ENCODE measurements at places on chromosomes 2 and 18.

DNA sequence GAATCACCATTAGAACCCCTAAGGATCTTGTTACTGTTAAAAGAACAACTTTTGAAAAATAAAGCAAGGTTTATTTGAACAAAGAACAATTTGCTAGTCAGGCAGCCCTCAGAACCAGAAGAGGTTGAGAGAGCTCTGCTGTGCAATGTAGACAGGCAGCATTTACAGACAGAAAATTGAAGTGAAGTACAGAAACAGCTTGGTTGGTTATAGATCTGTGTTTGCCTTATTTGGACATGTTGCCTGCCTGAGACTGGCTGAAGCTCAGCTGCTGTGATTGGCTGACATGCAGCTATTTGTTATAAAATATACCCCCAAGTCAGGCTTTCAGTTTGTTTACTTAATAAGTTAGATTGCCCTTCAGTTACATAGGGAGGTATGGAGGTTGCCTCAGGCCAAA lies 12.5 kb downstream of the MSTN start:
- DNase-seq = no peak

DNA sequence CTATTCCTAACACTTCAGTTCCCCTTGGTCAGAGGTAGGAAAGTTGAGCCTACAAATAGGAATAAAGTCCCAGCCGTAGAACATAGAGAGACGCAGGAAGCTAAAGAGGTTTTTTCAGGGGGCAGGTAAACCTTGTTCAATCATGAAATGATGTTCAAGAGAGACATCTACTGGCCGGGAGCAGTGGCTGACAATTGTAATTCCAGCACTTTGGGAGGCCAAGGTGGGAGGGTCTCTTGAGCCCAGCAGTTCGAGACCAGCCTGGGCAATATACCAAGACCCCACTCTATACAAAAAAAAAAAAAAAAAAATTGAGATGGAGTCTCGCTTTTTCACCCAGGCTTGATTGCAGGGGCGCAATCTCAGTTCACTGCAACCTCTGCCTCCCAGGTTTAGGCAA lies 66.7 kb upstream of the DNAJC10 start:
- DNase-seq = no peak

DNA sequence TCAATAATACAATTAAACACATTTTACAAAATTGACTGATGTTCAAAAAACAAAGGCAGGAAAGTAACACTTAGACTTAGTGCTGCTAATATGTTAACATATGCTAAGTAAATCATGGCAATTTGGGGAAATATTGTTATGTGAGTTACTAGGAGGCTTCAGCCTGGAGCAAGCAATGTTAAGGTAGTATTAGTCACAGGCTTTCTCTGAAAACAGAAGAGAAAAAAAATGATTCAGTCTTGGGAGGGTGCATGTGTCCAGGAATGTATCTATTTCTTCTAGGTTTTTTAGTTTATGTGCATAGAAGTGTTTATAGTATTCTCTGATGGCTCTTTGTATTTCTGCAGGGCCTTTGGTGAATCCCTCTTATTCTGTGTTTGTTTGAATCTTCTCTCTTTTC lies 345.8 kb upstream of the TFPI start:
- no peak for DNase-seq

DNA sequence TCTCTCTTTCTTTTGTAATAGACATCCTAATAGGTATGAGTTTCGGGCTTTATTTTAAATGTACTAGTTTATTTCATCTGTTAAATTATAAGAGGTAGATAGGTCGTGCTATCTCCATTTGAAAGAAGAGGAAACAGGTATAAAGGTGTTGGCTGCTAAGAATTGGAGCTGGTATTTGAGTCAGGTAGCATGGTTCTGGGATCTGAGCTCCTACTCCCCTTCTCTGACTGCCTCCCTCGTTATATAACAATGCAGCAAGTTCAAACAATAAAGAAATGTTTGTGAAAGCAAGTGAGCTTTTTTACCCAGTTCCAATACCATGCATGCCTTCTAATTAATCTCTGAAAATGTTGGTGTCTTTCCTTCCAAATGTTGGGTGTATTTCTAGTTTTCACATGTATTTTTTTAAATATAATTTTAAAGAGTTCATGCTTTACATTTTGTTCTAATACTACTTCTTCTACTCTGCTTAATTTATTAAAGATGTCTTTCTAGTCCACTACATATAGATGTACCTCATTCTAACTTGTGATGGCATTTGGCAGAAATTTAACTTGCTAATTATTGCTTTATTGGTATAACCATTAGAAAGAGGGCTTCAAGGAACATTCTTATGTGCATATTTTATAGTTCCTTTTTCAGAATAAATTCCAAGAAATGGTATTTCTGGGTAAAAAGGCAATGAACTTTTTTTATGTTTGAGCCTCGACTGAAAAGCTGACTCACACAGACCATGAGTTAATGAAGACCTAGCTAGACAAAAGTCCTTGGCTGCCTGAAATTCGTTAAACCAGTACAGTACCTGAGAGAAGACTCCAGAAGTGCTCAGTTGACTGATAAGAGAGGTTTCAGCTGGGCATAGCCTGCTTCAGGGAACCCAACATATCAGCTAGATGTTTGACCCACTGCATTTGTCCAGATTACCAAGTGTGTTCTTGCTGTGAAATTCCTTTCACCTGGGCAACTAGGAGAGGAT lies 133.5 kb downstream of the CERS6 start:
- DNase-seq = no peak

- DNase-seq = no peak
These were observed 55.0 kb downstream of the APOB start for GRCh38 chr2:20988905-20989304.

- no peak for DNase-seq
These were observed 56.6 kb downstream of the GDF7 start for GRCh38 chr2:20723543-20723942.

- DNase-seq = no peak
These were observed 135.9 kb downstream of the VAPA start for GRCh38 chr18:10049747-10050146.

DNA sequence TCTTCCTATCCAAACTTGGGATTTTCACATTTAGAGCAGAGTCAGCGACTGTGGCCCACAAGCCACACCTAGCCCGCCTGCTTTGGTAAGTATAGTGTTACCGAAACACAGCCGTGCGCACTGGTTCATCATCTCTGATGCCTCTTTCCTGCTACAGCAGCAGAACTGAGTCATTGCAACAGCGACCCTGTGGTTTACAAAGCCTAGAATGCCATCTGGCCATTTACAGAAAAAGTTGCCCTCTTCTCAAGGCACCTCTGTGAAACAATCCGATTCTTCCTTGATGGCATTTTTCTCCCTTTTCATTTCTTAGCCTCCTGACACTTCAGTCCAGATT lies 10.7 kb upstream of the IAH1 start:
- DNase-seq = no peak

DNA sequence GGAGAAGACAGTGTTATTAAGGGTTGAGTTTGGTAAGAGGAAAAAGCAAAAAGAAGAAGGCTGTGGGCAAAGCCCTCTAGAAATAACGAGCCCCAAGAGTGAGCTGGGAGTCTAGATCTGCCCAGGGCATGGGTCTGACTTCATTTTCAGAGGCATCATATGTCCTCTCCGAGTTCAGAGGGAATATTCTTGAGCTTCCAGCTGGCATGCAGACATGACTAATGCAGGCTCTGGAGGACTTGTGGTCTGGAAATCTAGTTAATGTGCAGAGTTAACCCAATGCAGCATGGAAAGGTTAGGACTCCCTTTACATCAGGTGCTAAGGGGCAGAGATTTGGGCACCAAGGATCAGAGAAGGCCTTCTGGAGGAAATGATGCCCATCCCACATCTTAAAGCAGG lies 7.3 kb downstream of the ACMSD start:
- DNase-seq = no peak

DNA sequence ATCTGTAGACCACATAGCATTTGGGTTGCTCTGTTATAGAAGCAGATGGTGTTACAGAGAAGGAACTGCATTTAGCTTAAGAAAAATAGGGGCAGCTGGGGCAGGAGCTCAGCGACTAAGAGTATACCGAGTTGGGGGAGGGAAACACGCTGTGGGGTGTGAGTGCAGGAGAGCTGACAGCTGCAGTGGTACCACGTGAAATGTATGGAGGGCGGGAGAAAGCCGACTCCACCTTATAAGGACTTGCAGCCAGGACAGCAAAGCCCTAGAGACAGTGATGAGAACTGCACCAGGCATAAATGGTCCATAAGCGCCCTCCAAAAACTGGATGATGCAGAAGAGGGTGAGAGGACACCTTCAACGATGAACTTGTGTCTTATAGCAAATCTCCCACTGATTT lies 237.6 kb downstream of the PRKCE start:
- DNase-seq = no peak

DNA sequence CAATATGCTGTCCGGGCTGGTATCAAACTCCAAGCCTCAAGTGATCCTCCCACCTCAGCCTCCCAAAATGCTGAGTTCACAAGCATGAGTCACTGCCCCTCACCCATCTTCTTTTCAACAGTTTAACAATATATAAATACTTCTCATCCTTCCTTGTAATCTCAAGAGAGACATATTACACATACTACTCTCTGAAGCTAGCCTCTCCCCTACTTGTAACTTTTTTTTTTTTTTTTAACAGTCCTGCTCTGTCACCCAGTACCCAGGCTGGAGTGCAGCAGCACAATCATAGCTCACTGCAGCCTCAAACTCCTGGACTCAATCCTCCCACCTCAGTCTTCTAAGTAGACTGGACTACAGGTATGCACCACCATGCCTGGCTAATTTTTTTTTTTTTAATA lies 5.7 kb downstream of the GFPT1 start:
- DNase-seq = no peak

- DNase-seq = no peak
These were observed 100.5 kb downstream of the INHBB start for GRCh38 chr2:120446236-120447126.

- no peak for DNase-seq
These were observed 82.6 kb upstream of the GLI2 start for GRCh38 chr2:120653046-120653445.

DNA sequence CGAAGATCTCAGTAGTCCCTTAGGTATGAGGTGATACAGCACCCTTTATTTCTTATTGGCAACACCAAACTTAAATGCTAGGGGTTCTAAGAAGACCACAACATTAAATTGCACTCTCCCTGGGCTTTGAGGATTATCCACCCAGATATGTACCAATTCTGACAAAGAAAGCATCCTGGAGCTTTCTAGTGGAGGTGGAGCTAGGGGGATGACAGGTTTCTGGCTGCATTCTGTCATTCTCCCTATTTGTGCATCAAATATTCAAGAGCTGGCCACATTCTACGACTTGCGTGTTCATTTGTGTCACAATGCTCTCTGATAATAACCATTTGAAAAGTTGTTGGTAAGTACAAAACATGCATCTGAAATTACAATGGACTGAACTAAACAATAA lies 111.1 kb downstream of the CDH2 start:
- no peak for DNase-seq

- no peak for DNase-seq
These were observed 22.4 kb downstream of the TET3 start for GRCh38 chr2:74007121-74007520.

DNA sequence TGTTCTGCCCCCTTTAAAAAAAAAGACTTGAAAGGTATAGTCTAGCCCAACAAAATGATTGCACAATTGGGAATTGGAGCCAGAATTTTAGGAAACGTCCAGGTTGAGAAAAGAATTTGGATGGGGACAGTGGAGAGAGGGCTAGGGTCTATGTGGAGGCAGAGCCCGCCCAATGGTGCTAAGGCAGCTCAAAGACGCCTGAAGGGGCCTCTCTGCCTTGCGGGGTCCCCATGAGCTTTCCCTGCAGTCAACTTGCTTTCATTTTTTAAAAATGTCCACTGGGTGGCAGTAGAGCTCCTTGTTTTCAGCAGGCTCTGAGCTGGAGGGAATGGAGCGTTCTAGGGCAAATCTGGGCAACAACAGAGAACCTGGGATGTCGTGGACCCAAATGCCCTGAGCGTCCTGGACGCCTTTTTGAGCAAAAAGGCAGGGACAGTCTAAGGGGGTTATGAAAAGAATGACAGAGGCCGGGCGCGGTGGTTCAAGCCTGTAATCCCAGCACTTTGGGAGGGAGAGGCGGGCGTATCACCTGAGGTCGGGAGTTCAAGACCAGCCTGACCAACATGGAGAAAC lies 40.2 kb upstream of the ITM2C start:
- no peak for DNase-seq

DNA sequence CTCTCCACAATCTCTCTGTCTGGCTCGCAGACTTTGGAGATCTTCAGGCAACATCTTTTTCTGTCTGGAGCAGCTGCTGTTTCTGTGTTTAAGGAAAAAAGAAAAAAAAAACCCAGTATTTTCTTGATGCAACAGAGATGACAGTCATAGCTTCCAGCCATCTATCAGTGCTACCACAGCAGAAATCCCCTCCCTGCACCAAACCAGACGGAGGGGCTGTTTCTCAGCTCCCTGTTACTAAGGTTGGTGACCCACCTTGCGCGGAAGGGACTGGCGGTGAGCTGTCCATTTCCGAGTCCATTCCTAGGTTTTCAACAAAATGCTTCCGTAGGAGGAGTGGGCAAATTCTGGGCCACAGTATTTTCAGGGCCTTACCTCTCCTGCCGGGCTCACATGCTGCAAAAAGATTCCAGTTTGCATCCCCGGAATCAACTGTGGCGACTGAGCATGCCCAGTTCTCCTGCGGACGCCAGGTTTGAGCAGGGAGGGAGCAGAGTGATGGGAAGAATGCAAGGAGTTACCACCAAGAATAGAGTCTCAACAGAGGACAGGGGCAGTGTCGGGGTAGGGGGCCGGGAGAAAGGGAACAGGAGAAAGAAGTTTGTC lies 1.2 kb downstream of the SLC4A10 start:
- no peak for DNase-seq

DNA sequence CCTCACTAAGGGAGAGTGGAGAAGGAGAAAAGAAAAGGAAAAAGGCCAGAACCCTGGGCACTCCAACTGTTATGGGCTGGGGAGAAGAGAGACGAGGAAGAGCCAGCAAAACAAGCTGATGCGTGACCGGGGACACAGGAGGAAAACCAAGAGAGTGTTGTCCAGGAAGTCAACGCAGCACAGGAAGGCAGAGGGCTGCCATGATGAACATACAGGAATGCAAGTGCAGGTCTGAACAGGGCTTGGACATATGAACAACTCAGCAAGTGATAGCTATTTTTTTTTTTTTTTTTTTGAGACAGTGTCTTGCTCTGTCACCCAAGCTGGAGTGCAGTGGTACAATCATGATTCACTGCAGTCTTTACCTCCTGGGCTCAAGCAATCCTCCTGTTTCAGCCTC lies 28.4 kb downstream of the SIX3 start:
- no peak for DNase-seq

Data from T-helper 17 cell (primary cell).